ENCODE measurements at places on chromosomes 1 and 21.

DNA sequence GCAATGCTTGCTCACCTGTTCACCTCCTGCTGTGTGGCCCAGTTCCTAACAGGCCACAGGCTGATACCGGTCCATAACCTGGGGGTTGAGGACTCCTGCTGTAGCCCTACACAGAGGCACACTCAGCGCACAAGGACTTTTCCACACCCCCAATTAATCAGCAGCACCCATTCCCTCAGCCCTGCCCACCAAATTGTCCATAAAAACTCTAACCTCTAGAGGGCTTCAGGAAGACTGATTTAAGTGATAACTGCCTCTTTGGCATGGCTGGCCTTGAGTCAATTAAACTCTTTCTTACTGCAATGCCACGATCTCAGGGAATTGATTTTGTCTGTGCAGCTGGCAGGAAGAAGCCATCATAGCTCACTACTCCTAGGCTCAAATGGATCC is 71.3 kb upstream of the MUTYH start:
- no peak for DNase-seq

DNA sequence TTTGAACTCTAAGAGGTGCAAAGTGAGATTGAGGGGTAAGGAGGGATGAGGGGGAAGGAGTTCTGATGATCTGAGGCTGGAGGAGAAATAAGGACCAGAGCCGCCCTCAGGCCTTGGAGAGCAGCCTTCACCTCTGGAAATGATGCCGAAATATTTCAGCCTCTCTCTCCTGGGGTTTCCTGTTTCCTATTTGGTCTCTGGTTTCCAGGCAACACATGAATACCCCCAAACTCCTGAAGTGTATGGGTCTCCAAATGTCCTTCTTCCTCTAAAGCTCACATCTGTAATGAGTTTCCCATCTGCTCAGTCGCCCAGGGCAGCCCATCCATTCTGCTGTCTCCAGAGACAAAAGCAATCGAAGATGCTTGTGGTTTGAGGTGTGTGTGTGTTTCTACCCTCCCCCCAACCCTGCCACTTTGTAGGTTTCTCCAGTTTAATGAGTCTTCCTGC is 52.0 kb upstream of the FAM20B start:
- no peak for DNase-seq

- no peak for DNase-seq
Measured at GRCh38 chr1:111213412-111213811, 13.0 kb upstream of the DENND2D start.

DNA sequence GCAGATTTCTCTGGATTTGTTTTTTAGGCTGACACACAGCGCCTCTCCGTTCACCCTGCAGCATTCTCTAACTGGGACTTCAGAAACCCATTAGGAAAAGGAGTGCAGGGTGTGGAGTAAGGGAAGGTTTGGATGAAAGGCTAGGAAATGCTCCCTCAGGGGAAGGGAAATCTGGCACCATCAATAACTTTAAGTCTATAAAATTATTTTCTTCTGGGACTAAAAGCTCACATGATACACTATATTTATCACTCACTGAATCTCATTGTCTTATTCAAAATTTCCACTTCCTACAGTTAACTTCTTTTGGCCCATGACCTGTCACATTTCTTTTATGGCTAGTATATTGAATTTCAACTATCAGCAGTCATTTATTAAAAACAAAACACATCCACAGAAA is 45.8 kb upstream of the HLX start:
- no peak for DNase-seq

DNA sequence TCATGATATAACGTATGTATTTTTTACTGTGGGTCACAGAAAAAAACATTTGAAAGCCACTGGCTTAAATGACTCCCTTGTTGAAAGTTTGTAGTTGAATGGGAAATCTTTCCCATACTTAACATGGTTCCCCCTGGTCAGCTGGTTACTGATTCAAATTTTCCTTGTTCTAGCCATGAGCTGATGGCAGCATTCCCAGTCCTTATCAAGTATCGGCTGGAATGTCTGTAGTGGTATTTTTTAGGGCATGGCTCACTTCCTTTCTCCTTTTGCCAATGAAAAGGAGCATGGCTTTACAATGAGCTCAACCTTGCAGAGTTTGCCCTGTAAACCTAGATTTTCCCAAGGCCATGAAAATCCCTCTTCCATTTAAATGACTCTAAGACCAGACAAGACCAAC is 55.7 kb downstream of the GIPC2 start:
- DNase-seq, result peak; percentile 93

- DNase-seq, result no peak
Measured at GRCh38 chr1:20710469-20711284, 7.1 kb downstream of the KIF17 start.

GRCh38 chr1:177650947-177651346 is 318.9 kb downstream of the SEC16B start:
- peak; percentile 74 for DNase-seq

DNA sequence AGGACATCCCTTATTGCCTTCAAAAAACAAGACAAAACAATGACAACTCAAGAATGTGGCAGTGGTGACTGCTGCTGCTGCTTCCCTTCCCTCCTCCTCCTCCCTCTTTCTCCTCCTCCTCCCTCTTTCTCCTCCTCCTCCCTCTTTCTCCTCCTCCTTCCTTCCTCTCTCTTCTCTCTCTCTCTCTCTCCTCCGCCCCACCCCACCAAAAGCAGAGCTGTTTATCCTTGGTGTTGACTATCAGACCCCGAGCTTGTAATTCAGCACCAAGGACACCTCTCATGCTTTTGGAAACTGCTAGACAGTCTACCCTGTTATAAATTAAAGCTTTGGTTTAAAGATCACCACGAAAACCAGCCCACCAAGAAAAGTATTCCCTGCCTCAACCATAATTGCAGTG is 72.4 kb upstream of the IFNAR2 start:
- no peak for DNase-seq

DNA sequence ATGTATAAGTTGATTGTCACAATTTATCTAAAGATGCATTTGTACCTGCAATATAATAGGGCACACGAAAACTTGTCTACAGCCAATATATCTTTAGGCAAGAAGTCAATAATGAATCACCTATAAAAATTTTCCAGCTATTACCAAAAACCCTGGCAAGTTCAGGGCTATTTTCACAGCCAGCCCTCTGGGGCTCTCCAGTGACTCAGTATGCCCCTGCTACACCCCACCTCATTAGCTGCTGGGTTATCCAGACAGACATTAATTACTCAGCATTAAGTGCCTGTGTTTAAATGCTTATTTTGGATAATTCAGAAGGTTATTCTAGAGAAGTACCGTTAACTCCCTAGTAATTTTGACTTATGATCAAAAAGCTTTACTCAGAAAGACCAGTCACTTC is 220.2 kb downstream of the TBX15 start:
- no peak for DNase-seq

DNA sequence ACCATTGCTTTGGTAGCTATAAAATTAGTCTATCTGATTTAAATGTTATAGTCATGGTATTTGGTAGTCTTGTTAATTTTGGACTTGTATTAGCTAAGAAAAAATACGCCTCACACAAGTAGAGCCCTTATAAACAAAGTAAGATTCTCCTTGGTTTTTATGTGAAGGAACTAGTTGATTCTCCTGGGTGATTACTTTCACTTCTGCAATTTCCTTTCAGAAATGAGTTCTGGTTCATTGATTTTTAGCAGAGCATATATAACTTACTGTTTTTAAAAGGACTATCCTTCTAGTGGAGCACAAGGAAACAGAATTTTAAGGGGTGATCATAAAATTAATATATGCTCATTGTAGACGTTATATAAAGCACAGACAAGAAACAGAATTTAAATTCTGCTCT is 120.1 kb downstream of the BACH1 start:
- DNase-seq, result no peak

- no peak for DNase-seq
Measured at GRCh38 chr1:7678491-7679158, 92.5 kb upstream of the VAMP3 start.
